ENCODE measurements at places on chromosomes 3 and 15. TPM values are rescaled to one million over a fixed set of nuclear protein-coding genes. Genes with fewer than 3 reads are reported as not detected.

PAK2 gene
- 51.5 TPM for total RNA-seq

CCDC191 gene
- total RNA-seq = 3.0 TPM

APBA2 gene
- total RNA-seq = 10.1 TPM

NLGN1 gene
- 8.5 TPM for total RNA-seq
